AG08396 (cell line): ENCODE measurements at places on chromosomes 2 and 18.

DNA sequence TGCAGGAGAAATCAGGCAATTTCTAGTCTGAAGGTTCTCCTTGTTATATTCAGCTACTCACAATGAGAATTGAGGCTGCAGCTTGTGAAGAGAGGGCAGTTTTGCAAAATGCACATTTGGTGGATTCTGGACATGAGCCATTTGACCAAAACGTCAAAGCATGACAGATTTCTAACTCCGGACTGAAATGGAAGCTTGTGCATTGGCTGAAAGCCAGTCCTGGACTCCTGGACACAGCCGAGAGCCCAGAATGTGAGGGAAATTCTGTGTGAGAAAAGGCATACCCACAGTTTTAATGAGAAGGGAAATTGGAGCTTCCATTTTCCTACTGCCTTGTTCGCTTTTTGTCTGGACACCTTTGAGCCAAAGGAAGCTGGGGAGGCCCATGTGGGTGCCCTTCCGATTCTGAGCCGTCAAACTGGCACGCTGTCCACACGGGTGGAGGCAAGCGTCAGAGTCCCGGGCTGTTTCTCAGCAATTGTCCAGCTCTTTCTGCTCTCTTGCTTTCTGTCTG, 23.7 kb upstream of the ROCK2 start:
- DNase-seq: peak; percentile 39

DNA sequence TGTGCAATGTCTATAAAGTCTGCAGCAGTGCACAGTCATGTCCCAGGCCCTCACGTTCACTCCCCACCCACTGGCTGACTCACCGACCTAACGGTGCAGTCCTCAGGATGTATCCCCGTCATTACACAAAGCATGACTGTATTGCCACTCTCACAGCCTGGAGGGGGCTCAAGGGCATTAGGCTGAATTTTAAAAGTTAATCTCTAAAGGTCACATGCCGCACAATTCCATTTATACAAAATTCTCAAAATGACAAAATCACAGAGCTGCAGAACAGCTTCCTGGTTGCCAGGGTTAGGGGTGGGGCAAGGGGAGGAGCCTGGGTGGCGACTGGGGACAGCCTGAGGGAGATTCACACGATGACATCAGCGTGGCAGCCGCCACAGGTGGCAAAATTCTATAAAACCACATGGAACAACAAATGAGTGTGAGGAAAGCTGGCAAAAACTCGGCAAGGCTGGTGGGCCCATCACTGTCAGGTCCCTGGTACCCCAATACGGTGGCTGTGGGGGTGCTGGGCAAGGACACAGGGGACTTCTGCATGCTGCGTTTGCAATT, 97.6 kb downstream of the NDUFA10 start:
- peak; percentile 82 for DNase-seq

DNA sequence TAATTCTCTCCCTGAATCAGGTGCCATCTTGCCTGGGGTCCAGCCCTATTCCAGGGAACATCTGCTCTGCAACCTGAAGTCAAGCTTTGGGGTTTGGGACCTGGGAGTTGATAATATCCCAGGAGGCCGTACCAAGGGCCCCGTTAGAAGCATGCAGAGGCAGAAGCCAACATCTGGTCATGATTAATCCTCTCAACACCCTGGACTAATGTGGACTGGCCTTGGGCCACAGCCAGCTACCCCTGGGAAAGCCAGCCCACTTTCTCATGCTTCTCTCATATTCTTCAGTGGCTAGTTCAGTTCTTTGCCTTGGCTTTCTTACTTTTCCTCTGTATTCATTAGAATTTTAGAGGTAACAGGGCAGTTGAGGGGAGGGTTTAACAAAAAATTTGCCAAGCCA, 515.6 kb upstream of the NRP2 start:
- no peak for DNase-seq

GRCh38 chr18:31484461-31484860, 13.5 kb upstream of the DSG2 start:
- no peak for DNase-seq
